ENCODE measurements at places on chromosomes 2 and 18.

DNA sequence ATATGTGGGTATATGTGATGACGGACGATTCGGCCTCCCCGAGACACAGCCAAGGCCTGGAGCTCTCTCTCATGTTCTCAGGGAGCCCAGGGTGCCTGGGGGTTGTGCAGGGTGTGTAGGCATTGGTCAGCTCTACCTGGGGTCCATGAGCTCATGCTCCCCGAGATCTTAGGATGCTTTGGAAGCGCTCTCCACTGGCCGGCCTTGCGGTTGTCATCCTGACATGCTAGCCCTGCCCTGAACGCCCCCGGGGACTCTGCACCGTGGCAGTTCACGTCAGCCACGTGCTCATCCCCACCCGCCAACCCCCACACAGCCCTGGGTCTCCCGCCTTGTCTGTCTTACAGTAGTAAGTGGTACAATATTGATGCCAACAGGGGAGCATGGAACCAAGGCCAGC, 67.8 kb downstream of the RTP5 start:
- DNase-seq = no peak

DNA sequence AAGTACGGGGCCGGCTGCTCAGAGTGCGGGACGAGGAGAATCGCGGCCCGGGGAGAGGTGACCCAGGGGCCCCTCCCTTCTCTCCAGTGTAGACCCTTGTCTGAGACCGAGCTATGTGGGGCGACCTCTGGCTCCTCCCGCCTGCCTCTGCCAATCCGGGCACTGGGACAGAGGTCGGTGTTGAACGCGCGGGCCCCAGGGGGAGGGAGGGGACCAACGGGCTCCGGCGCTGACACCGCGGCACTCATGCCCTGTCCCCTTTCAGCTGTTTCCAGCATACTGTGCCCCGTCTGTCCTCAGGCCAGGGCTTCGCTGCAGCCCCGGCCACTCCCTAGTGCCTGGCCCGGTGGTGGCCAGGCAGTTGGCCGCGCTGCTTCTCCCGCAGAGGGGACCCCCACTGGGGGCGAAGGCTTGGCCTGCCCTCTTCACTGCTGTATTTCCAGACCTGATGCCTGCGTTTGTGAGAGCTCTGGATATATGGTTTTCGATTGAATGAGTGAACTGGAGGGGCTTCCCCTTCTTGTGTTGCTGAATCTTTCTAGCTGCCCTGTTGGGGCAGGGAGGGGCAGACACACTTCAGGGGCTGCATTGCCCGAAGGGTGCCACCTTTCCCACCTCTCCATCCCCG, 809 bp downstream of the DBI start:
- DNase-seq = peak; percentile 72

- DNase-seq = no peak
Observed at GRCh38 chr2:136000502-136000901, 15.1 kb upstream of the DARS1 start.

- DNase-seq = no peak
Observed at GRCh38 chr18:68494802-68495581, 219.9 kb downstream of the TMX3 start.

DNA sequence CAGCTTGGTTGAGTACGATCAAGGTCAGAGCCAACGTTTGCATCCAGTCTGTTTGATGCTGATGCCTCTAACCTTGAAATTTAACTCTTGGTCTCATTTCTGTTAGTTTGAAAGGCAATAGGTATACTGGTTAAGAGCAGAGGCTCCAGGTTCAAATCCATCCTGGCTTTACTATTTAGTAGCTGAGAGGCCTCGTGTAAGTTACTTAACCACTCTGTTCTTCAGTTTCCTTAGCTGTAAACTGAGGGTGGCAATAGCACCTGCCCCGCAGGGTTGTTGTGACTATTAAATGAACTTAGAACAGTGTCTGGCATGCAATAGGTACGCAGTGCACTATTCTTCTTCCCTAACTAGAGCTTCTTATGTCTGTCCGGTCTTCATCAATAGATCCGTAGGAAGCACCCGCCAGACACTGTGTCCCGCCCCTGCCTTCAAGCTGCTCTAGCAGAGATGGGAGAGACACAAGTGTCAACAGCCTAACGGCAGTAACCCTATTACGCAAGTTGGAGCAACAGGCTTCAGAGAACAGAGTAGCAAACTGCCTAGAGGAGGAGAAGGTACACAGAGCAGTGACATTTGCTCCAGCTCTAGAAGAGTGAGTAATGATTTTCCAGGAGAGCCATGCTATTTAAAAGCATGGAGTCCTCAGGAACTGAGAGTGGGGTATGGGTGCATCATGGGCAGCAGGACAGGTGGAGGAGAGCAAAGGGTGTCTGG, 62.7 kb upstream of the ST3GAL5 start:
- DNase-seq = no peak

GRCh38 chr2:238730001-238730669, 117.8 kb upstream of the TWIST2 start:
- DNase-seq = no peak

GRCh38 chr2:129910446-129911362, 68.8 kb upstream of the RAB6C start:
- no peak for DNase-seq

GRCh38 chr2:6995391-6996097, 78.3 kb downstream of the RNF144A start:
- DNase-seq = no peak

DNA sequence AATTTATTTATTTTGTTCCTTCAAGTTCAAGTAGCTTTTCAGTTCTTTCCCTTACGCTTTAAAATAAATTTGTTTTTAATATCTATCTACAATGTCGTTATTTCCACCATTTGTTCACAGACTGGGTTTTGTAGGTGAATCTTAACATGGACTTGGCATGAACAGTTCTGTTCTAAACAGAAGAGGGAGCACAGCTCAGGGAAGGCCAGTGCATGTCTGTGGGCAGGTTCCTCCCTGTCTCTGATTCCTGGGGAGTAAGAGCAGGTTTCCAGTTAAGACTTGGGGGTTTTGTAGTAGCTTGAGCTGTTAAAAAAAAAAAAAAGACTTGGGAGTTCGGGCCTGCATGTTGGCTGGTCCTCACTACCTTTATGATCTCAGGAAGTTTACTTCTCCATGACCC, 11.1 kb downstream of the TTL start:
- no peak for DNase-seq

GRCh38 chr2:21263622-21264021, 139.9 kb downstream of the TDRD15 start:
- no peak for DNase-seq

- no peak for DNase-seq
Observed at GRCh38 chr18:13809043-13809430, 14.9 kb upstream of the MC5R start.

DNA sequence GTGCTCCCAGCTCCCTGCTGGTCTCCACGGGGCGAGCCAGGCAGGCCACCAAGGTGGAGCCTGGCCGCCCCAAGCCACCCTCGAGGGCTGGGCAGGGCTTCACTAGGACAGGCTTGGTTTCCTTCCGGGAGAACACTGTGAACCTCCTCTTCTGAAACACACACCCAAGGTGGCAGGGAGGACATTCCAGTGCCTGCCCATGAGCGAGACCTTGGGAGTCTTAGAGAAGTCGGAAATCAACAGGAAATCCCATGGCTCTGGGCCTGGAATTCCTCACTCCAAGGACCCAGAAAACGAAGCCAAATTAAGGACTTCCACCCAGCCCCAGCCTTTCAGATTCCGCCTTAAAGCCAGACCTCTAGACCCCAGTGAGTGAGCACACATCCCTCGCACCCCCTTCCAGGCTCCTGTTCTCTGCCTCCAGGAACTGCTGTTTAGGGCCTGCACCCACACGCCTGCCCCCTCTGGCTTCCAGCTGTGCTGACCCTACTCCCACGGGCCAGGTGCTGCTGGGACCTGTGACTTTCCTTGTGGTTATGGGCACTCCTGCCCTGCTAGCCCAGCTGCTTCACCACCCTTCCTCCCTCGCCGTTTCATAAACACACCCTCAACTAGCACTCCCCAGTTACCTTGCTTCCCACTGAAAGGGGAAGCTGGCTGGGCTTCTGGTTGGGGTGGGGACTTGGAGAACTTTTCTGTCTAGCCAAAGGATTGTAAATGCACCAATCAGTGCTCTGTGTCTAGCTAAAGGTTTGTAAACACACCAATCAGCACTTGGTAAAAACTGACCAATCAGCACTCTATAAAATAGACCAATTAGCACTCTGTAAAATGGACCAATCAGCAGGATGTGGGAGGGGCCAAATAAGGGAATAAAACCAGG, 13.7 kb downstream of the GPR17 start:
- DNase-seq = no peak

DNA sequence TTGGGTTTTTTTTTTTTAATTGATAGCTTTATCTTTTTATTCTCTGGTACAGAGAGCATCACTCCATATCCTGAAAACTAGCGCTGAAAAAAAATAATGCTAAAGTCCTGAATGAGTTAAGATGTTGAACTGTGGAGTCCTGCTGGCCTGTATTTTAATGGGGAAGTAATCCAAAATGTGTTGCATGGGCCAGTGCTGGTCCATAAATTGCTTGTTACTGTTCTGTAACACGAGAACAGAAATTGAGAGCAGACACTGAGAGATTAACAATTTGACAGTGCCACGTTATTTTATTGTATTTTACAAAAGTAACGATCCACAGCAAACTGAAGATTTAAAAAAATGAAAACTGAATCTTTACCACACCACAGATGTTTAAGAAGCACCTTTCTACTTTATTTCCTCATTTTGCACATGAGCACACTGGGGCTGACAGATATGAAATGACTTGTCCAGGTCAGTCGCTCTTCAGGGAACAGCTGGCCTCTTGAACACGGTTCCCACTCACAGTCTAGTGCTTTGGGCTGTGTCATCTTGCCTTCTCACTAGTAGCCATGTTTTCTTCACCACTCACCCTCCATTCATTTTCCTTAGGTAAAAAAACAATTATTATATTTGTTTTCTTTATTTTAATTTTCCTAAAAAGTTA, 35.3 kb downstream of the ZCCHC2 start:
- no peak for DNase-seq

GRCh38 chr2:236038096-236038495, 130.1 kb downstream of the GBX2 start:
- DNase-seq = no peak

GRCh38 chr2:160450486-160450885, 43.1 kb downstream of the RBMS1 start:
- no peak for DNase-seq

DNA sequence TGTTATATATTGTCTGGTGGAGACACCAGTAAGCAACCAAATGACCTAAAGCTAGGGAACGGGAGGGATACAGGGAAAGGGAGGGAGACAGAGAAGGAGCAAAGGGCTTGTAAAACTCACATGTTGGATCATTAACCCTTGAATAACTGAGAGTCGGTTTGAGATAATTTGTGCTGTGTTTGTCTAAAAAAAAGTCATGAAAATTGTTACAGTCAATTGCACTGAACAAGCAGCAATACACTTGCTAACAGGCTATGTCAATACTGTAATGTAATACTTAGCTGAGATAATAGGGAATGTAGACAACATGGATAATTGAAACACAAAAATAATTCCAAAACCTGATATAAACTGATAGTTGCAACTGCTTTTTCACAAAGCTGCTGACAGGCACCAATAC, 71.3 kb upstream of the ZNF521 start:
- DNase-seq = no peak

DNA sequence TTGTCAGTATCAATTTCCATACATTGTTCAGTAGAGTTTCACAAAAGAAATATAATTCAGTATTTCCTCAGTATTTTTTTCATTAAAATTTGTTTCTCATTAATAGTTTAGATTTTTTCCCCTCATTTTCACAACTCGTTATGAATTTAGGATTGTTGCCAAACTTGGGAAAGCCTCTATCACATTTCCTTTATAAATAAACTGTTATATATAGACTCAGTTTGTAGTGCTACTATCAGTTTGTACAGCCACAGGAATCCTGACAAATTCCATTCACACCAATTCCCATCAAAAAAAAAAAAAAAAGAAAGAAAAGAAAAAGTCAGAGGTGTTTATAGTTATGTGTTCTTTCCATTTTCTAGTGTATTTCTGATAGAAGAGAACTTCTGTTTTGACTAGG, 123.3 kb upstream of the DCC start:
- DNase-seq = no peak

DNA sequence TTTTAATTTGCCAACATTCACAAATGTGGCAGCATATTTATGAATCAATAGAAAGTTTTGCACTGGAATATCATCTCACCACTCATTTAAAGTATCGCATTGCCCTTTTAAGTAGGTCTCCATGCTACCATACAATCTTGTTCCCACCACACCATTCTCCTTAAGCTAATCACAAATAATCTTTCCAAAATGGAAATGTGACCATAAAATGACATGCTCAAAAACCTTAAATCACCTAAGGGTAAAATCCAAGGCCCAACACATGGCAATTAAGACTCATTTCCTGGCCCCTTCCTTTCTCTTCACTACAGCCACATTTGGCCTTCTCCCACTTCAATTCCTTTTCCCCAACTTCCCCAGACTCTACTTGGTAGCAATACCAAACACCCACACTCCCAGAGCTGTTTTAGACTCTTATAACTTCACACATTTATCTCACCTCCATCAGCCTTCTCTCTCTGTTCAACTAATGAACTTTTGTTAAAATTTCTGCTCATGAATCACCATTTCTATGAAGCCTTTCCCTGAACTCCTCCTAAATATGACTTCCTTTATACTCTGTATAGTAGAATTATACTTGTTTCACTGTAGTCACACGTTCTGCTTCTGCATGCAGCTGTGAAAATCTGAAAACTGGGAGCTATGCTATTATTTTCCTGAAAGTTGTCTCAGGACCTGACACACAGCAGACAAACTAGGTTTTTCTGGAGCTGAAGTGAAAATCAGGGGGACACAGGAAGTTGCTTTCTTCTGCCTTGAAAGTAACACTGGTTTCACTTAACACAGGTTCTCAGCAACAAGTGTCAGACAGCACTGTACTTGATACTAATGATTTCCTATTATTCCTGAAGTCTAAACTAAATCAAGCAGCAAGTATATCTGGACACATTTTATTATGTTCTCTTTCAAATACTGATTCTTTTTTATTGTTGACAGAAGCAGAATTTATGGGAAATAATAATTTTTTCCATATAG, 303.9 kb downstream of the ZEB2 start:
- DNase-seq = no peak

- no peak for DNase-seq
Observed at GRCh38 chr2:157052685-157053224, 204.8 kb upstream of the GALNT5 start.

GRCh38 chr2:149463328-149464002, 124.1 kb downstream of the MMADHC start:
- no peak for DNase-seq

DNA sequence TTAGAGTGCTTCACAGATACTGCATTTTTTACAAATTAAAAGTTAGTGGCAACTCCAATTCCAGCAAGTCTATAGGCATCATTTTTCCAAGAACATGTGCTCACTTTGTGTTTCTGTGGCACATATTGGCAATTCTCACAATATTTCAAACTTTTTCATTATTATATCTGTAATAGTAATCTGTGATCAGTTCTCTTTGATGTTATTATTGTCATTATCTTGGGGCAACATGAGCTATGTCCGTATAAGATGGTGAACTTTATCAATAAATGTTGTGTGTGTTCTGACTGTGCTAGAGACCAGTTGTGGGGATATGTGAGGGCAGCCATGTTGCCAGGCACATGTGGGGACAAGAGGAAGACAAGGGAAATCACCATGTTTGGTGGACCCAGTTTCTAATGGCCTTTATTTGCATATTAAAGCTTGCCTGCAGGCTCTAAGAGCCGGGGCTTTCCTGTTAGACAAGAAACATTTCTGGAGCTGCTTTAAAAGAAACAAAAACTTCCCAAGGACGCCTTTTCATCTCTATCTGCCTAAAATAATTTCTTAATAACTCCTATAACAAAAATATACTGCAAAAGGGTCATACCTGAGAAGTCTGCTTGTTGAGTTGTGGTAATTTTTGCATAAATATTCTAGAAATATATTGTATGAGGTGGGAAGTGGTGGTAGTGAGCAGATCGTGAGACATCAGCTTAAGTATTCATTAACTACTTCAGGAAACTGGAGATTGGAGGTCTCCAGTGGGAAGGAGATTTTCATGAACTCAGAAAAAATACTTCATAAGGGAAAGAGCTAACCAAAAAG, 37.2 kb downstream of the KYNU start:
- no peak for DNase-seq

All from activated naive CD4-positive, alpha-beta T cell treated with anti-CD3 and anti-CD28 coated beads, Interleukin-2, amount 10 ng/mL, durations not matched to agents 7 days and 5 days (primary cell).